ENCODE measurements at places on chromosomes 6 and 20.

GRCh38 chr6:124131779-124132178 is 328.1 kb downstream of the NKAIN2 start:
- no peak for DNase-seq

DNA sequence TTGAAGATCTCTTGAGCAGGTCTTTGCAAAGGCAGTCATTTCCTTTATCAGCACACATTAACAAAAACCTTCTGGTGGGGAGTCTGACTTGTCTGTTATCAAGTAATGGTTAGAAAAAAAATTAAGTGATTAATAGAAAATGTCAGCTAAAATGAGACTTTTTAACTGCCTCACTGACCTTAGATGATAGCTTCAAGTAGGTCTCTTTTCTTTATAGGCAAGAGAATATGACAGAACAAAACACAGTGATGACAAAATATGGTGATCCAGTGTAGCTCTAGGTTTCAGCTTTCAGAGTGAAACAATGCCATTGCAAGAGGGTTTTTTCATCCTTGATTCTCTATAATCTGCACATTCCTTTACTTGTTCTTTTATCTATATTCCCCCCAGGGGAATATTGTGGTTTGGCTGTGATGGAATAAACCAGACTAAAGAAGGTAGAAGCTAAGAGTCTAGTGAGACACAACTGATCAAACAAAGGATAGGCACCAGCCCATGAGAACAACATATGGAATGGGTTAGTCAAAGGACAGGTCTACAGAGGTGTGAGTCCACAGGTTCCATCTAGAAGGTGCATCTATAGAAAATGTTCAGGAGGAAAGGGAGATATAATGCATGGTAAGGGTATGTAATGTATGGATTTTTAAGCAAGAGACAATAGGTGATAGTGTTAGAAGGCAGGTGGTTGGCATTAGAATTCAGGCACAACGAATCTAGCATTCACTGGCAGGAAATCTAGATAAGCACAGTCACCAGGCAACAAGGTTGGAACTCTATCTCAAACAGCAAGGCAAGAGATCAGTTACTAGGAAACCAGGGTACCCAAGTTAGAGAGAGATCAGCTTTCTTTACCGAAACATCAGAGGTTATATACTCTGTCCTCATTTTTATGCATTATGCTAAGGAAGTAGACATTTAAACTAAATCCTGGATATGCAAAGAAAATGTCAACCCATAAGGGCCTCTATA is 228.9 kb upstream of the SMLR1 start:
- no peak for DNase-seq

- DNase-seq, result no peak
Measured at GRCh38 chr20:42010090-42010489, 391.9 kb upstream of the CHD6 start.

GRCh38 chr6:70705772-70706171 is 38.1 kb downstream of the SMAP1 start:
- no peak for DNase-seq

- DNase-seq, result peak; percentile 59
Measured at GRCh38 chr6:108589244-108589791, 28.6 kb downstream of the FOXO3 start.

- DNase-seq, result peak; percentile 36
Measured at GRCh38 chr6:99349171-99350141, at the start of gene FAXC. Gene FAXC (minus strand): TSS chr6:99349674. CDS start chr6:99349372, 302 bp downstream.

DNA sequence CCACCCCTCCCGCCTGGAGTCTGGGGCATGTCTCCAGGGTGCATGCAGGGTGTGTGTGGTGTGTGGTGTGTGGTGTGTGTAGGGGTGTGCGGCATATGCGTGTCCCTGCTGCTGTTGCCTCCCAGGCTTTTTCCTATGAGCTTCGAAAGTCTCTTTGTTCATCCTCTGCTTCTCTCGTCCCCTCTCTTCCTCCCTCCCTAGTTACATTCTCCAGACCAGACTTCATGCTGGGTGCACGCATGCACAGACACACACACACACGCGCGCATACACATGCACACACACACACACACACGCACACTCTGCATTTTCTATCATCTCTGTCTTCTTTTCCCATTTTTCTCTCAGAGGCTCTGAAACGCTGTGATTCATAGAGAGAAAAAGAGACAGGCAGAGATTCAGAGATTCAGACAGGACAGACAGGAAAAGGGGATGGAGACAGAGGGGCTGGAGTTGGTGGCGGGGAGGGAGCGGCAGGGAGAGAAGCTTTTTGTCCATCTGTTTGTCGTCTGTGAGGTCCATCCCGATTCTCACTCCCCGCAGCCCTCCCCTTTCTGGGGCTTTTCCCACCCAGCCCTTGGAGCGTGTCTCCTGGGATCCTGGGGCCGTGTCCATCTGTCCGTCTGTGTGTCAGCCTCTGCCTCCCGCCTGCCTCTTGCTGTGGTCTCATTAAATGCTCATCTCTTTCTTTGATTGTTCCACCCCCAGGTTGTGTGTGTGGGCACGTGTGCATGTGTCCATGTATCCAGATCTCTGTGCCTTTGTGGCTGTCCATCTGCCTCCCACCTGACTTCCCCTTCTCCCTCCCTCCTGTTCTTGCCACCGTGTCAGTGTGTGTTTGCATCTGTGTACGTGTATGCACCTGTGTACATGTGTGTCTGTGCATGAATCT is 62.6 kb downstream of the SRC start:
- DNase-seq, result no peak

- peak; percentile 7 for DNase-seq
Measured at GRCh38 chr6:167056370-167056769, 57.2 kb downstream of the CEP43 start.

All from kidney glomerular epithelial cell (primary cell).